ENCODE measurements at places on chromosomes 4 and X.

GRCh38 chr4:157727163-157727562 is 445.7 kb downstream of the GASK1B start:
- DNase-seq: no peak

- no peak for DNase-seq
These were observed 197.8 kb downstream of the EDA start for GRCh38 chrX:69813677-69814076.

- peak; percentile 74 for DNase-seq
These were observed 1.1 kb downstream of the HCFC1 start for GRCh38 chrX:153970357-153971123.

GRCh38 chr4:103204111-103204510 is 6.0 kb upstream of the CENPE start:
- no peak for DNase-seq

DNA sequence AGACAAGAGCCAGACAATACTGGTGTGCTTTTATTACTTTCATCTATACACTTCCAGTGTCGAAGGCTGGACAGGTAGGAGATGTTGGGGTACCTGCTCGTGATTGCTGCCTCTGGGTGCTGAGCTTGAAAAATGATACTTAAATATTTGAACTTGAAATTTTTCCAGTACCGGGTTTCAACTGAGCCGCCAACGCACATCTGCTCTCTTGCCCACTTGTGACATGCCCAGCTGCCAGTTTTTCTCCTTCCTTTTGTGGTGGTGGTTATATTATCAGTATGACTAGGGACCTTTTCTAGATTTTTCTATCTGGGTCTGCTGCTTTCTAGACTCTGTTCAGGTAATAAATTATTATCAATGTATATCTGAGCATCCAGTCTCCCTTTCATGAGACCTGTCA is 3.4 kb downstream of the OGT start:
- no peak for DNase-seq

GRCh38 chr4:47410271-47410670 is 53.2 kb downstream of the COMMD8 start:
- DNase-seq: no peak

DNA sequence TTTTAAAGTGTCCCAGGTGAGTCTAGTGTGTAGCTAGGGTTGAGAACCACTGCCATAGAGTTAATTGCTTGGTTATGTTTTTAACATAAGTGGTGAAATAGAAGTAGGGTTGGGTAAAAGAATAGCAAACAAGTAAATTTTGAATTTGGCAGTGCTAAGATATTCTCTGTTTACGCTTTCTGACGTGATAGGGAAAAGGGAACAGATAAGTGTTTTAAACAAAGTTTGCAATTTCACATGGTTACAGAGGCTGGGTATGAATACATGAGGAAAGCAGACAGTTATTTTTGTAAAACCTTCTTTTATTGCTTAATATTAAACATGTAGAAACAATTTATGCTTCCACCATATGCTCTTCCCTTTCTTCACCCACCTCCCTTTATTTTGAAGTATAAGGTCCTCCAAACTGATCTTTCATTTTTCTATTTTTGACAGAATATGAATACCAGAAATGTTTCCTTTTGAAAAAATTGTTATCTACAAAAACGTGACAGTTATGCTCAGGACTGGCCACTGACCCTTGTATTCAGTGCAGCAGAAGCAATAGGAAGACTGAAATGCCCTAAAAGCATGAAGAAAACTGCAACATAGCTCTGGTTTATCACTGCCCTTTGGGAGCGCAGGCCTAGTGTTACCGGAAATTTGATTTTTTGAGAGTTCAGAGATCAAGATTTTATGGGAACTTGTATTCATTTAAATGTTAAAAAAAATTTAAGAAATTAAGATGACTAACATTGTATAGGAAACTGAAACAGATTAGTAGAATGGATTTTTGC is 214.4 kb upstream of the ARSJ start:
- DNase-seq: no peak

GRCh38 chr4:108890484-108890881 is 127.6 kb upstream of the ETNPPL start:
- DNase-seq: no peak

DNA sequence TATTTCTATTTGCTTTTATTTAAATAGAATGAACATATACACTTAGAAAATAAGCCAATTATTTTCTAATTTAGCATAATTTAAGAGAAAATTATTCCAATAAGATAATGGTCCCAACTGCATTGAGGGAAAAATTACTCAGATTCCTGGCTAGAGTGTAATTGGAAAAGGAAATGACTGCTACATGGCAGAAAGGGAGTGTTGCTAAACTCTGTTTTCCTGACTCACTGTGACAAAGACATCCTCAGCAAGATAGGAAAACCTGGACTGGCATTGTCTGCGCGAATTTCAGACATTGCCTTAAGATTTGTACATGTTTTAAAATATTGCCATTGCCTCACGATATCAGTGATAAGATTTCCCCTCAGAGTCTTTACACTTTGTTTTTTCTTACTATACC is 8.2 kb downstream of the TNIP3 start:
- DNase-seq: peak; percentile 90

GRCh38 chrX:39983715-39984114 is 114.0 kb downstream of the BCOR start:
- peak; percentile 33 for DNase-seq

DNA sequence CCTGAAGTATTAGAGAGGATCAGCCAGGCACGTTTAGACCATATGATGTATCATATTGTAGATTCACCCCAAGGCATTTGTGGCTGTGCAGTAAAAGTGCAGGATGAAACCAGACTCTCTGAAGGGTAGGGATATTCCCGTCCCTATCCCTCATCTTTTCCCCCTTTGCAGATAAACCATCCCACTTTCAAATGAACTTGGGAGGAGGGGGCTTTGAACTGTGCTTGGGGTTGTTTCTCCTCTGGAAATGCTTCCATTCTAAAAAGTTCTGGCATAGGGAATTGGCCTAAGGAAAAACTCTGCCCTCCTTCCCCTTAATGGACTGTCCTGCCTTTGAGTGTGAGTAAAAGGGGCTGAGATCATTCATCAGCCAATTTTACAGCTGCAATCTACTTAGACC is 23.8 kb downstream of the SNCA start:
- no peak for DNase-seq

GRCh38 chr4:74309223-74309622 is 953 bp downstream of the EPGN start:
- DNase-seq: no peak

GRCh38 chrX:18537524-18537923 is 112.1 kb downstream of the CDKL5 start:
- no peak for DNase-seq

- DNase-seq: no peak
These were observed 296.6 kb upstream of the PRPS2 start for GRCh38 chrX:12494400-12495138.

DNA sequence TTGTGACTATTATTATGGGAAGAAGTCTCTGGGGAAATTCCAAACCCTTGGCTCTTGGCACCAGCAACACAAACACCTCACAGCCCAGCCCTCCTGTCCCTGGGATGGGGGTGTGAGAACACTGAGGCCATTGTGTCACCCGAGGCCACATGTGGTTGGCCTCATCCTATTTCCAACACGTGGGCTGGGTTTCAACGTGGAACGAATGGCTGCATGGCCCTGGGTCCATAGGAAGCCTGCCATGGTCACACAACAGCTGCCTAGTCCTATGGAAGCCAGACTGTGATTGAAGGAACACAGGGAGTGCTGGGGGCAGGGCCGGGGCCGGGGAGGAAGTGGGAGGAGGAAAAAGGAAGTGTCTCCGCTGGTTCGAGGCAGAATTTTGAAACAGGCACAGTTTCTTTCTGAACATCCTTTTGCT is 10.0 kb downstream of the CLCN4 start:
- DNase-seq: no peak

DNA sequence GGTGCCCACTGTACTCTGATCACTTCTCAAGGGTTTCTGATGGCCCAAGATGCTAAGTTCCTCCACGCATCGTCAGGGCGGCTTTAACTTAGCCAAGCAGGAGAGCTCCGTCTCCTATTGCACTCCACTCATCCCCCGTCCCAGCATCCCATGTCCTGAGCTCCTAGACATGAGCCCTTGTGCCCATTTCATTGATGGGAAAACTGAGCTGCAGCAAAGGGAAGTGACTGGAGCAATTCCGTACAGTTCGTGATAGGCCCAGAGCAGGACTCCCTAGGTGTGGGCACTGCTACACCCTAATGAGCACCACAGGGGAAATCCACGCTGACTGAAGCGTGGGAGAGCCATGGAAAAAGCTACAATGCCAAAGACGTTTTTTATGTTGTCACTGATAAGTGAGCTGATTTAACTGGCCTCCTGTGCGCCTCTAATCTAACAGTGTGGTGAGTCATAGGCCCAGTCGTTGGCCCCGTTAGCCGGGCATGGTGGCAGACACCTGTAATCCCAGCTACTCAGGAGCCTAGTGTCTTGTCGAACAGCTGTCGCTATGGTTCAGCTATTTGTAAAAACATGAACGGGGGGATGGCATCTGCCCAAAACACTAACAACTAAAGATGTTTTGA is 14.9 kb downstream of the NSDHL start:
- DNase-seq: no peak

GRCh38 chr4:90317785-90318184 is 190.6 kb downstream of the CCSER1 start:
- peak; percentile 95 for DNase-seq

DNA sequence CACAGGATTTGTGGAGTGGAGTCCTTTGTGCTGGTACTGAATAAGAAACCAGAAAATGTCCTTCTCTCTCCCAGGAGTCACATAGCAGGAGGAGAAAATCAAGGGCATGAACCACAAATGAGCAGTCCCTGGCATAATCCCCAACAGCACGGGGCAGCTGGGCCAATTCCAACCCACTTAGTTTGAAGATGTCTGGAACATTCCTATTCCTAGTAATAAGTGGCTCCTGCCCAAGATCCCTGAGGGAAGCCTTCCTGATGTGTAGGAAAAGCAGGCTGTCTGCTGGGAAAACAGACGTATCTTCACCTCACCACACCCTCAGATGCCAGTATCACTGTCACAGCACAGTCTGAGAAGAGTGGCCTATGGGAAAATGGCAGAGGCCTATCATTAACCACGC is 182.8 kb upstream of the MAP3K15 start:
- peak; percentile 44 for DNase-seq

DNA sequence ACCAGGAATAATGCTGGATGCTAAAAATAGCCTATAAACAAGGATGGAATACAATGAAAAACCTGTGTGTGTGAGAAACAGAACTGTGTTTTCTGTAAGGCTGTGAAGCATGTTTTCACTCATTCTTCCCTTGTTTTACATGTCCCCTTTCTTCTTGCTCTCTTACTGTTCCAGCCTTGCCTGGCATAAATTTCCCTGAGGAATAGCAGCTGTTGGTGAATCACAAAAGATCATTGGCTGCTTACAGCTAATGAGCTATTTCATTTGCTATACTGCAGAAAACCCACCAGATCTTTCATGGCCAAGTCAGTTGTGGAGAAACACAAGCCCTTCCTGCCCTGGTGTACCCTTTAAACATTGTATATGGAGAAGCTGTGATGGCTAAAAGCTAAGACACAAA is 91.1 kb downstream of the LDB2 start:
- DNase-seq: no peak

DNA sequence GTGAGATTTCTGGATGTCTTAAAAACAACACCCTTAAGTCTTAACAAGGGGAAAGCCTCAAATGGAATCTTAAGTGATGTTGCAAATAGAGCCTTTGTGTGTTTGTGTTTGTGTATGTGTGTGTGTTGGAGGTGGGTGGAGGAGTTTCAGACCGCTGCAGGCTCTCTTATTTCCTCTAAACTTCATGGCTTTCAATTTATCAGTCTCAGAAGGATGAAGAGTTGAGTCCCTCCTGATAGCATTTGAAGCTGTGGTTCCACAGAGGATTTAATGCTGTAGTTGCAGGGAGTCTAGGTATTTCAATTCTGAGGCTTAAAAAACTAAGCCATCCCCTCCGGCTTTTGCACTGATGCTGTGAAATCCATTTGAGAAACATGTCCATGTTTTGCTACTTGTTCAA is 4.3 kb upstream of the AGA start:
- no peak for DNase-seq

- peak; percentile 30 for DNase-seq
These were observed 85.0 kb downstream of the ADRA2C start for GRCh38 chr4:3851211-3851610.

DNA sequence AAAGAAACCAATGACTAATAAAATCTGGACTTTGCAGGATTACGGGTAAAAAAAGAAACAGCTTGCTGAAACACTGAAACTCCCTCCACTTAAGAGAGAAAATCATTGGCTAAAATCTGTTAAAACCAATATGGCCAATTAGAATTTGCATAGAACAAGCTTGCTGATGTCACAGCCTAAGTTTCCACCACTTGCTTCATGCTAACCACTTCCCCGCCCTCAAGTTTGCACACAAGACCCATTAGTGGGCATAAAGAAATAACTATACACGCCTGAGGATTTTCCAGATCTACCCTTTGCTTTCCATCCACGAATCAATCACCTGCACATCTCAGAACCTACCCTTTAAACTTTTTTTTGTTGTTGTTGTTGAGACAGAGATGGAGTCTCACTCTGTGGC is 42.7 kb upstream of the PHEX start:
- no peak for DNase-seq

DNA sequence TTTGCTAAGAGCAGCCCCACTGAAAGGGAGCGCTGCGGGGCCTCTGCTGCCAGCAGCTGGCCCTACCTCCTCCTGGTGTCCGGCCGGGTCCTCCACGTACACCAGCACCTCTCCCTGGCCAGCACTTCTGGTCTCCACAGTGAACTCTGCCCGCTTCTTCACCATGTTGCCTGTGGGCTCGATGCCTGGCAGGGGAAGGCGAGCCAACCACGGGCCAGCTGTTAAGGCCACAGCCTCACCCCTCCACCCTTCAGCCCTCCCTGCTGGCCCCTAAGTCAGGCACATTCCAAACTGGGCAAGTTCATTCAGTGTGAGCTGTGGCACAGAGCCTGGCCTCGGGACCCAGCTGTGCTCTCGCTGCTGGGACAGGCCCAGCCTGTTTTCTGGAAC is 7.8 kb downstream of the FLNA start:
- DNase-seq: no peak

- DNase-seq: peak; percentile 6
These were observed 65.9 kb upstream of the FSTL5 start for GRCh38 chr4:162229670-162230069.

GRCh38 chrX:154298312-154298711 is 2.7 kb downstream of the TKTL1 start:
- DNase-seq: no peak

- peak; percentile 32 for DNase-seq
These were observed 14.1 kb downstream of the ZNF157 start for GRCh38 chrX:47384502-47384901.

DNA sequence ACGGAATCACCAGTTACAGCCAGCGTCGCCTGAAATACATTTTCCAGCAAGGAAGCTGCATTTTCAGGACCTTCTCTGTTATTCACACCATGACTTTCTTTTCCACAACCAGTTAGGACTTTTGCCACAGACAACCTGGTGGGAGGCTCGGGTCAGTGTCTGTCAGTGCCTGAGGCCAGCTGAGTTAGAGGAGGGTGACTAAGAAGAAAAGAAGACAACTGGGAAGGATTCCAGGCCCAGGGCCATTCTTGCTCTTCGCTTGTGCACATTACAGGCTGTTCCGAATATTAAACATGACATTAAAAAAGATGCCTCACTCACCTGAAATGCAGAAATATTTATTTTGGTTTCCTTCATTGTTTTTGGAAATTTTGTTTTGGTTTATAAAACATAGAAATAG is 21.4 kb upstream of the CENPU start:
- DNase-seq: peak; percentile 21

- peak; percentile 39 for DNase-seq
These were observed 17.0 kb downstream of the LAMP2 start for GRCh38 chrX:120452131-120452530.

Measured in fibroblast of skin of right quadriceps (primary cell).